ENCODE measurements at places on chromosomes 13 and 19. TPM values are rescaled to one million over a fixed set of nuclear protein-coding genes. Genes with fewer than 3 reads are reported as not detected.

The SYNE4 gene
- 0.22 TPM for total RNA-seq

DNA sequence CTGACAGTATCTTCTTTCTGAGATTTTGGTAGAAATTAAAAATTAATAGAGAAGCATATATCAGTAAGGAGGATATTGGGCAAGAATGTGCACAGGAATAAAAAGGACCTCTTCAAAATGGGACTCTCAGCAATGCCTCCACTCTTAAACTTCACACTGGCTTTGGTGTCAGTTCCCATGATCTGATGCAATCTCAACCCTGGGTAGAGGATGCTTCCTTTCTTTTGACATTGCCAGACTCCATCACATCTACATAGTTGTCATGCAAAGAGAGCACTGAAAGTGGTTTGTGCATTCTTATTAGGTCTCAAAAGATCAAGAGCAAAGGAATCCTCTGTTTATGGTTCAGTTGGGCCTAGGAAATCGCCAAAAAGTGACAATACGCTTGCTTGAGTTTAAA is 26.3 kb downstream of the STARD13 start:
- no peak for DNase-seq

DNA sequence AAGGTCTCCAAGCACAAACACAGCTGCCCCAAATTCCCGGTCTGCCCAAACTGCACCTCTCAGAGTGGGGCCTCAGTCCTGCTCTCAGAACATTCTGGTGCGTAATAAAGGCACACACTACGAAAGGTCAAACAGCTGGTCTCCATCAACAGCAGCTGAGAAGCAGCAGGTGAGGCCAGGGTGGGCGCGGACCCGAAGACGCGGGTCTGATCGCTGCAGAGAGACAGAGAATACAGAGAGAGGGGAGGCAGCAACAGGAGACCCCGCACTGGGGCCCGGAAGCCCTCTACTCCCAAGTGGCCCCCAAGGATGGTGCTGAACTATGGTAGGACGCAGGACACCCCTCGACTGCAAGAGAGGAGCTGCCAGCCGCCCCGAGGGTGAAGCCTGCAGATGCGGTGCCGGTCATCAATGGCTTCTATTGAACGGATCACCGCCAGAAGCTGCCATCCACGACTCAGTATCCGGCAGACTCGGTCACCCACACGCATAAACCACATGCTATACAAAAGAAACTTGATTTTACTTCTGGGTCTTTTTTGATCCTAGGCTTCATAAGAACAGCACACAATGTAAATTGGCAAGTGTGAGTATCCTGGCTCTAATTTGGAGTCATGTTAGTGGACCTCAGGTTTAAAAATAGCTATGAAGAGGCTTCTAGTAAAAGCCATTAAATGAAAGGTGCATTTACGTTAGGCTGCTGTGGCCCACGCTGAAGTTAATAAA is 33.4 kb downstream of the STK24 start:
- no peak for DNase-seq

The KCNN4 gene
- total RNA-seq: 22.9 TPM

GRCh38 chr13:73025217-73026012 is 33.4 kb upstream of the KLF5 start:
- DNase-seq: no peak

The ZNF835 gene
- not detected for total RNA-seq

DNA sequence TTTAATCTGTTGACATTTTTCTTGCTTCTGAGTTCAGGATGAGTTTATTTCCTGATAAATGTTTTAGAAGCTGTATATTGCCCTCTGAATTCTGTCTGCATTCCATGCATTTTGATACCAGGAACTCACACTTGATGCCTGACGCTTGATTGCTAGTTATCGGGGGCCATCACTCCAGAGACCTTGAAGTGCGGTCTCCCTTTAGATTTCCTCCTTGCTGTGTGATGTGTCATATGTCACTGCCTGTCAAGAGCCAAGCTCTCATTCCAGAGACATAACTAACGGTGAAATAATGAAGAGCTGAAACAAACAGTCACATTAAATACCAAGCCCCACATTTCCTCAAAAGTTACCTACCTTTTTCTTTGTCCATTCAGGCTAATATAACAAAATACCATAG is 155.5 kb downstream of the TNFSF13B start:
- DNase-seq: no peak

DNA sequence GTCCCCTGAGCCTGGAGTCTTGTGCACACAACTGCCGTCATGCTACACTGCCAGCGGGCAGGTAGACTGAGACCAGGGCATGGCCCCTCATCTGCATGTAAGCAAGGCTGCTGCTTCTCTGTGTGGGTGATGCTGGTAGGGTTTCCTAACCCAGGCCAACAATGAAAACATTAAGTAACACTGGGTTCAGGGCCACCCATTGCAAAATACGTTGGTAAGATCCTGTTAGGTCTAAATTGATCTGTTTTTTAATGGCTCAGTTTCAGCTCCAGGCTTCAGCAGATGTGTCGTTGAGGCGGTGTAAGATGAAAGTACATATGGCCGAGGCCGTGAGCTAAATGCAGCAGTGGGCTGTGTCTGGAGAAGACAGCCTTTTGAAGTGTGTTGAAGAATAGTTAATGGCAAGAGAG is 383.4 kb downstream of the IRS2 start:
- no peak for DNase-seq

The MEX3D gene
- 11.5 TPM for total RNA-seq

The FGF9 gene
- not detected for total RNA-seq

DNA sequence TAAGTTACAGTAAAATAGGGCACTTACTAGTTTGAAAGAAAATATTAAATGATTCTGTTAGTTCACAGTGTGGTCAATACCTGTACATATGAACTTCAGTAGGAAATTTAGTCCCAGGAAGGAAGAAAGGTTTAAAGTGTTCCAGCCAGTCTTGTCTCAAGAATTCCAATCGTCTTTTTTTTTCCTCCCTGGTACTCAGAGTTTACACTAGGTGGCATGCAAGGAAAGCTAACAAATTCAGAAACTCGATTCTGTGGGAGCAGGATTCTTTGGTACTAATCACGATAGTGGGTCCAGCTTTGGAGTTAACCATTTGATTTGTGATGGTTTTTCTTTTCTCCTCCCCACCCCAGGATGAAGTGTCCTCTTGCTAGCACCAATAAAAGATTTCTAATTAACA is 43.6 kb downstream of the POLR1D start:
- DNase-seq: no peak

The GIPC3 gene
- 0.29 TPM for total RNA-seq

The NLRP5 gene
- not detected for total RNA-seq

- no peak for DNase-seq
These were observed 10.0 kb downstream of the MAG start for GRCh38 chr19:35301961-35302360.

DNA sequence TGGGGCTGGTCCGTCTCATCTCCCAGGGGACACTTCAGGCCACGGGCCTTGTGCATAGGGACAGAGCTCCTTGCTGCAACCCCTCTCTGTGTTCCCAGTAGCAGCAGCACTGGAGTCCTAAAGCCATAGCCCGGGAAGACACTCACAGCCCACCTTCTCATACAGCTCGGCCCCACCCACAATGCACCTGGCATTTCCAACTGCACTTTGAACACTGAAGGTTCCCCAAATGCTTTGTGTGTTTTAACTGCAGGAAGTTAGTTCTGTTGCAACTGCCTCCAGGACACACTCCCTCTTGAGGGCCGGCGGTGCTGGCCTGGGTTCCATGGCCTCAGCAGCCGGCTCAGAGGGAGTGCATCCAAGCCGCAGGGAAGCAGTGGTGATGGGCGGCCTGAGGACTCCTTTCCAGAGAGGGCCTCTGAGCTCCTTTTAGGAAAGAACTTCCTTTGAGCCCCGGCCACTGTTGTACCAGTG is 22.7 kb upstream of the TMEM255B start:
- DNase-seq: no peak

DNA sequence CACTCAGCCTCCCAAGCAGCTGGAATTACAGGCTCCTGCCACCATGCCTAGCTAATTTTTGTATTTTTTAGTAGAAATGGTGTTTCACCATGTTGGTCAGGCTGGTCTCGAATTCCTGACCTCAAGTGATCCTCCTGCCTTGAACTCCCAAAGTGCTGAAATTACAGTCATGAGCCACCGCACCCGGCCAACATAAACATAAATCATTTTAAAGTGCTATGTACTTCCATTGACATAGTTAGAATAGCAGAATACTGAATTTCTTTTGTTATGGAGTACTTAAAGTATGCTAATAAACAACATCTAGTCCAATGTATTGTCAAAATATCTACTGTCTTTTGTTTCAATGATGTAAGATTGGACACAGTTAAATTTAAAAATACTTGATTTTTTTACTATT is 539.0 kb downstream of the PCDH9 start:
- DNase-seq: no peak

DNA sequence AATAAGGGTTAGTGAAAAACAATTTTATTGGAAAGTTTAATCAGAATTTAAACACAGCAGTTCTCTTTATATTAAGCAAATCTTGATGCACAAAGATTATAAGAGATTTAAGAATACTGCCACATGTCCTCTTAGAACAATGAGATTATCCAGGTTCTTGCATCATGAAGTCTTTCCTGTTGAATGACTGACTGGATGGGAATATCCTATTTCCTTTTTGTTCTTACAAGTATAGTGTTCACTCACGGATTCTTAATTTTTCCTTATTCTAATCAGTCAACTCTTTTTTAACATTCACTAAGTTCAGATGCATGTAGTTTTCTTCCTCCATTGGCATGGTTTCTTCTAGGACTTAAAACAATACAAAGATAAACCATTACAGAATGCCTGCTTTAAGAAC is 10.1 kb downstream of the URI1 start:
- no peak for DNase-seq

DNA sequence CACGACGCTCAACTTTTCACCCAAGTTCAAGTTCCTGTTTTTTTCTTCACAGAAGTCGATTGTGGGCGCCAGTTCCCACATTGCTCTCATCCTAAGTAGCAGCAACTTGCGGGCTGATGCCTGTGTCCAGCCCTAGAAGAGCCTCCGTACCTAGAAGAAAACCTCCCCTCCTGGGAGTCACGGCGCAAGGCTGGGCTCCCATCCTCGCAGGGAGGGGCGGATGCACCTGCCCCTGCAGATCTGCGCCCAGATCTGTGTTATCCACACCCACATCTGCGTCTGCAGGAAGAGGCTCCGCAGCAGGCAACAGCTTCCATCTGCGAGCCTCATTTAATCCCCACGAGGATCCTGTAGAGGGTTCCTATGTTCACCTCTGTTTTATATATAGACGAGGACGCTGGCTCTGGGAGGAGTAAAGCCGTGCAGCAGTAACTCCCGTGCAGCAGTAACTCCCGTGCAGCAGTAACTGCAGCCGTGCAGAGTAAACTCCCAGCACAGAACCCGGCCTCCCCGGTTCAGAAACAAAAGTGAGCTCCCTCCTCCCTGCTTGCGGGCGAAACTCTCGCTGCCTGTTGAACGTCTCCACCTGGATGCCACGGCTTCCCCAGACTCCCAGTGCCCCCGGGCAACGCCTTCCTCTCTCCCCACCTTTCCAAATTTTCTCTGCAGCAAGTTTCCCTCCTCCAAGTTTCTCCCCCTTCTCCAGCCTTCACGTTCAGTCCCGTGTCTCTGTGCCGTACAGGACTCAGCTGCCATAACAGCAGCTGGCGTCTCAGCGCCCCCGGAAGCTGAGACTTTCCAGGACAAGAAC is 23.5 kb upstream of the LAIR1 start:
- DNase-seq: no peak

- DNase-seq: no peak
These were observed 412.3 kb upstream of the SLITRK1 start for GRCh38 chr13:84294576-84294975.

DNA sequence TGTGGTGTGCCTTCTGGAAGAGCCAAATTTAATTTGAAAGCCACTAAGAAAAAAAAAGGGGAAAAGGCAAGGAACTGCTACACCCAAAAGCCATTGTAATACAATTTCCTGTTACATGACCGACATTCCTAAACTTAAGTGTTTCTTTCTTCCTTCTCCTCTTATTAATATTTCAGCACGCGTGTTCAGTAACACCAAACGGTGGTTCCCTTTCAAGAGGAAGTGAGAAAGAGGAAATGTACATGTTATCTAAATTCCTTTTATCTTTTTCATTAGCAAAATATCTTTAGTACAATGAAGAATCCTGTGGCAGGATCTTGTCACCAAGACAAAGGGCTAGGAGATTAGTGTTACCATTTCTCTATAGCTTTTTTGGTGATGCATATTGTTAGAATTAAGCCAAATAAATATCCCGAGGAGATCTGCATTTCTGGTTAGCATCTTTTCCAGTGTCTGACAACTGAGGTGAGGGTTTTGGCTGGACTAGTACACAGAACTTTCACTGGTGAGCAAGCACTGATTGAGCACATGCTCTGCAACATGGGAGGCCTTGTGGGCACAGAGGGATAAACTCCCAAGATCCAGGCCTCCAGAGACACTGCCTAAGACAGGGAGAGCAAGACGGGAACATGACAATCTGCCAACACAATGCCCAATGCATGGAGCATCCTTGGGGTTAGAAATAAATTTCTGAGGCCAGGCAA is 22.1 kb downstream of the LATS2 start:
- DNase-seq: no peak

DNA sequence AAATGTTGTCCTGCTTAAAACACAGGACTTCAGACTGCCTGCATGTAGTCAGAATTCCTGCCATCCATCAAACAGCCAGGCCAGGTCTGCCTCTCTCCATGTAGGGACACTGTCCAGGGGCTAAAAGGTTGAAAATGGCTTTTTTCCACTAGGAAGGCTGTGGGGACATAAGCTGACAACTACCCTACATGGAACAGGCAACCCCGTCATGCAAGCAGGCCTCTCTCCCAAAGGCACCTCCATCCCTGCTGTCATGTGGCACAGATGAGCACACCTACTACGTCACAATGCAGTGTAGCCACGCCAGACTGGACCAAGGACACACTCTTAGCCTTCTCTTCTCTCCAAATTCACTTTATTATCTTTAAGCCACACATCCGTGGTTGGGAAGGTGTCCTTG is 40.8 kb downstream of the LATS2 start:
- no peak for DNase-seq

The HIPK4 gene
- not detected for total RNA-seq

DNA sequence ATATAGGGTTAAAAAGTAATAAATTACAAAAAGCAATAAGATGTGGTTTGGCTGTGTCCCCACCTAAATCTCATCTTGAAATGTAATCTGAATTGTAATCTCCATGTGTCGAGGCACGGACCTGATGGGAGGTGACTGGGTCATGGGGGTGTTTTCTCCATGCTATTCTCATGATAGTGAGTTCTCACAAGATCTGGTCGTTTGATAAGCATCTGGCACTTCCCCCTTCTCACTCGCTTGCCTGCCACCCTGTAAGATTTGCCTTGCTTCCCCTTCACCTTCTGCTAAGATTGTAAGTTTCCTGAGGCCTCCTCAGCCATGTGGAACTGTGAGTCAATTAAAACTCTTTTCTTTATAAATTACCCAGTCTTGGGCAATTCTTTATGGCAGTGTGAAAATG is 577.4 kb downstream of the TBC1D4 start:
- DNase-seq: no peak

GRCh38 chr19:32041681-32042292 is 303.6 kb upstream of the ZNF507 start:
- DNase-seq: no peak

The SERPINE3 gene
- total RNA-seq: not detected

The FCGBP gene
- total RNA-seq: 0.02 TPM

The TMPRSS9 gene
- not detected for total RNA-seq

DNA sequence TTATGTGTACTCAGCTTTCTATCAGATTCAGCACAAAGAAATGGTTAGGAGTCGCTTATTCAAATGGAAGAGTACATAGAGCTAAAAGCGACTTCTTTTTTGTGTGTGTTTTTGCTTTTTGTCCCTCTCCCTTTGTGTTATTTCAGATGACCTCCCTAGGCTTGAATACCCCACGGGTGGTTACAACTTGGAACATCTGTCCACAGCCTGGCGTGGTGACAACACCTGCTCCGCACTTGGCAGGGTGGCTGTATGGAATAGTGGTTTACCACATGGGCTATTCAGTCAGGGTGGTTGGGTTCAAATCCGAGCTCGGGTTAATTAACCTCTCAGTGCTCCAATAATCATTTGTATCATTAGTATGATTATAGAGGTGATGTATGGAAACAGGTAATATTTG is 151.6 kb upstream of the FREM2 start:
- DNase-seq: no peak
